Stimulated activated CD8-positive, alpha-beta memory T cell treated with anti-CD3 and anti-CD28 coated beads, Interleukin-4, amount 100 ng/mL, for 4 hours (primary cell): ENCODE measurements at places on chromosomes 5 and 9.

- DNase-seq = no peak
Observed at GRCh38 chr5:1720396-1721110, 79.1 kb downstream of the MRPL36 start.

DNA sequence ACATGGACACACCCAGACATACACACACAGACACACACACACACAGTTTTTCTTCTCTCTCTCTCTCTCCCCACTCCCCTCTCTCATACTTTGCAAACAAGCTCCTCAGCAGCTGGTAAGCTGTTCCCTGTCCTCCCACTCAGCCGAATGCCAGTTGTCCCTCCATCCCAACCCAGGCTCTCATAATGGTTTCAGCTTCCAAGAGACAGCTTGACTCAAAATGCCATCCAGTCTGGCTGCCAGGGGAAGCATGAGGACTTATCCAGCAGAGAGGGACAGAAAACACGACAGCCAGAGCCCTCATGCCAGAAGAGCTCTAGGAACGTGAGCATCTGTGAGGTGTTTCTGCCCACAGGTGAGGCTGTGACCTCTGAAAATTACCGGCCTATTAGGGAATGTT lies 112.6 kb upstream of the SPDL1 start:
- DNase-seq = no peak

GRCh38 chr9:70586476-70586875 lies 172.0 kb upstream of the KLF9 start:
- no peak for DNase-seq

DNA sequence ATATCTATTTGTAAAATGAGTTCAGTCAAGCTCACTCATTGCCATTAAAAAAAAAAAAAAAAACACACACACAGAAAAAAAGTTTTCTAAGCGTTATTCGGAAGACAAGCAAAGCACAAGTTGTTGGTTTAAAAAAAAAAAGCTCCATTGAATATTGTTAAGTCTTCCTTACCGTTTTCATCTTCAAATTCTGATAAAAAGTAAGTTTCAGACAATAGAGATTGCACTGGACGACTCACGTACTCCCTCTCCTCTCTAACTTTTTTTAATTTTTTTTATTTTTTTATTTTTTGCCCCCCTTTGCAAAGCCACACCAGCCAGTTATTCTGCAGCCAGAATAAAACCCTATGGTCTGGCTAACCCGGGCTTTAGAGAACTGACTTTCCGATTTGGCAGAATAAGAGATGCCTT lies 544 bp downstream of the ADAMTS6 start:
- DNase-seq = no peak

GRCh38 chr5:165328846-165329245 lies 1823.4 kb downstream of the MAT2B start:
- no peak for DNase-seq

DNA sequence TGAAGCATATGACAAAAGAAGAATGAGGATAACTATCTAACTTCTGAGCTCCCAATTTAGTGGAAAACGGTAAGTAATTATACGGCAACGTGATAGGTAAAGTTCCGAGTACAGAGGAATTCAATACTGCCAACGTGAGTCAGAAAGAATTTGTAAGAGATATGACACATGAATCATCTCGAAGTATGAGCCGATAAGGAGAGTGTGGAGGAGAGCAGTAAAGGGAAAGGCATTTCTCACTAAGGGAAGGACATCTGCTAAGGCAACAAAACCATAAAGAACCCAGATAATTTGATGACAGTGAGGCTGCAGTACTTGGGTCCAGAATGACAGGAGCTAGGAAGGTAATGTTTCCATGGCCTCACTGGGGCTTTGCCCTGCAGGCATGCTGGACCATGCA lies 11.0 kb downstream of the MPDZ start:
- no peak for DNase-seq

- no peak for DNase-seq
Observed at GRCh38 chr9:38011991-38012390, 57.0 kb downstream of the SHB start.

DNA sequence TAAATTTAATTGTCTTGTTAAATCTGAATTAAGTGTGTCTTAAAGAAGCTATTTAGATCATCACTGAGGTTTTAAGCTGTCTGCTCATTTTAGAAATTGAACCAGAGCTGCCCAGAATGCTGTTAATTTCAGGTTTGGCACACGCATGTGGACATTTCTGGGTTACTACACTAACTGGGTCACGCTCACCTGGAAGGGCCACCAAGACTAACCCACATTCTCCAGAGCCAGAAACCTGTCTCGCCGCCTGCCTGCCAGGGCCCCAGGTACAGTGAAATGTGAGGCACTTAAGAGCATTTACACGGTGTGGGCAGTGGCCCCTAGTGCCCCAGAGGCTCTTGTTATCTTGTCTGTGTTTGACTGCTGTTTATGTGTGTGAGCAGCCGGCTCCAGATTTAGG lies 46.6 kb downstream of the ATP10B start:
- no peak for DNase-seq

GRCh38 chr5:160289721-160290120 lies 22.6 kb downstream of the CCNJL start:
- DNase-seq = no peak

- peak; percentile 63 for DNase-seq
Observed at GRCh38 chr9:131739959-131740648, at the start of gene RAPGEF1. Gene RAPGEF1 (minus strand): TSS chr9:131740076. CDS start chr9:131739830, 246 bp downstream.

DNA sequence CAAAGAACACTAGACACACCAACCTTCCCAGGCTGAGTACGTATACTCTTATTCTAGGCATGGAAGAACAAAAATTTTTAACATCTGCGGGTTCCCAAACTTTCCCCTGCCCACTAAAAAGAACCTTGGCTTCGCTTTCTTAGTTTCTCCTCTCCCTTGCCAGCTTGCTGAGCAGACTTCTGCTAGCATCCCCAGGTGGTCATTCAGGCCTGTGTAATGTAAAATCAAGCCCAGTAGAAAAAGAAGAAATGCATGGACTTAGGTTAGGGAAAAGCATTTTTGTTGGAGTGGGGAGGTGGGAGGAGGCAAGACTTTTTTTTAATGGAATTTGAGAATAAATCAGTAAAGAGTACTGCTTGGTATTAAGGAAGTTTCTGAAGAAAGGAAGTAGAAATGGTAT lies 331.0 kb upstream of the TLE4 start:
- DNase-seq = no peak

GRCh38 chr9:135242406-135242805 lies 154.9 kb downstream of the OLFM1 start:
- no peak for DNase-seq

- no peak for DNase-seq
Observed at GRCh38 chr5:7394889-7395431, 978 bp upstream of the ADCY2 start.

DNA sequence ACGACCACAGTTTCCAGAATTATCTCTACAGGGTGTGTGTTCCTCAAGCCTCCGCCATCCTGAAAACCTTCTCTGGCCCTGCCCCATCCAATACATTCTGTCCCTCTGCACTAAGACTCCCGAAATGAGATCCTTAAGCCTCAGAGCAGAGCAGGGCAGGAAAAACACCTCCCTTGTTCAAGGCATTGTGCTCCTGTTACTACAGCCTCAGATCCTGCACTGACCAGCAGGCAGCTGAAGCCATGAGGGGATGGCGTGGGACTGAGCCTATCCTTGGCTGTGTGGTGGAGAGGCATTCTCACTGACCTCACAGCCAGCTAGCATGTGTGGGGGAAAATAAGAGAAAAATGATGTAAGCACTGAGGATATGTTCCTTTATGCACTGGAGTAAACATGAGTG lies 106.7 kb upstream of the PHYKPL start:
- no peak for DNase-seq

DNA sequence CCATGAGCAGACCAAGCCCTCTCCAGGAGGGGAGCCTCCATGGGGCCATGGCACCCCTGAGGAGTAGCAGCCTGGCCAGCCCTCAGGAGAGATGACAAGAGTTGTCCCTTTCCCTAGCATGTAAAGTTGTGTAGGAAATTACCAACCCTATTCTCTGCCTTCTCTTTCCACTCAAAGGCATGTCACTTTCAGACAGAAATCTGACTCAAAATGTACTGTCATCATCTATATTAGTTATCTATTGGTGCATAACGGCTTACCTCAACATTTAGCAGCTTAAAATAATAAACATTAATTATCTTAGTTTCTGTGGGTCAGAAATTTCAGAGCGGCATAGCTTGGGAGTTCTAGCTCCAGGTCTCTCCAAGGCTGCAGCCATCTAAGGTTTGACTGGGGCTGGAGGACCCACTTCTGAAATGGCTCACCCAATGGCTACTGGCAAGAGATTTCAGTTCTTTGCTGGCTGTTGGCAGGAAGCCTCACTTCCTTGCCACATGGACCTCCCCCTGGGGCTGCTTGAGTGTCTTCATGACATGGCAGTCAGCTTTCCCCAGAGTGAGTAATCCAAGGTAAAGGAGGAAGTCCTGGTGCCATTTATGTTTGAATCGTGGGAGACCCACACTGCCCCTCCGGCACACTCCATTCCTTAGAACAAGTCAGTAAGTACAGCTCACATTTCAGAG lies 632.3 kb downstream of the CCDC171 start:
- DNase-seq = no peak

DNA sequence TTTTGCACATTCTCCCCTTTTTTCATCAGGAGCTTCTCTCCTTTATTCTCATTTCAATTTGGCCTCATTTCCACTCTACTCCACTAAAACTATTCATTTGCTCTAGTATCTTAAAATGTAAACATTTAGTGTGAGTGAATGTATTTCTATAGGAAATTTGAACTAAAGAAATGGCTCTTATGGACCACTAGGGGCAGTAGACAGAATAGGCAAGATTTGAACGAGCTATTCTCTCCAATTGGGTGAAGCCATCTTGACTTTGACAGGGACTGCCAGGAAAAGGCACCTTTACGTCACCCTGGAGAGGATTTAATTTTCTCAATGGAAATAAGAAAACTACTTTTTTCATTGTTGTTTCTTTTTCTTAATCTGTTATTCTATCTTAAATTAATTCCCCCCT lies 666.3 kb downstream of the DNAH5 start:
- DNase-seq = no peak

GRCh38 chr9:32487981-32488380 lies 38.0 kb downstream of the RIGI start:
- no peak for DNase-seq

- DNase-seq = no peak
Observed at GRCh38 chr9:117745598-117745997, 41.4 kb downstream of the TLR4 start.

GRCh38 chr5:4294878-4295277 lies 699.2 kb downstream of the IRX1 start:
- DNase-seq = no peak

DNA sequence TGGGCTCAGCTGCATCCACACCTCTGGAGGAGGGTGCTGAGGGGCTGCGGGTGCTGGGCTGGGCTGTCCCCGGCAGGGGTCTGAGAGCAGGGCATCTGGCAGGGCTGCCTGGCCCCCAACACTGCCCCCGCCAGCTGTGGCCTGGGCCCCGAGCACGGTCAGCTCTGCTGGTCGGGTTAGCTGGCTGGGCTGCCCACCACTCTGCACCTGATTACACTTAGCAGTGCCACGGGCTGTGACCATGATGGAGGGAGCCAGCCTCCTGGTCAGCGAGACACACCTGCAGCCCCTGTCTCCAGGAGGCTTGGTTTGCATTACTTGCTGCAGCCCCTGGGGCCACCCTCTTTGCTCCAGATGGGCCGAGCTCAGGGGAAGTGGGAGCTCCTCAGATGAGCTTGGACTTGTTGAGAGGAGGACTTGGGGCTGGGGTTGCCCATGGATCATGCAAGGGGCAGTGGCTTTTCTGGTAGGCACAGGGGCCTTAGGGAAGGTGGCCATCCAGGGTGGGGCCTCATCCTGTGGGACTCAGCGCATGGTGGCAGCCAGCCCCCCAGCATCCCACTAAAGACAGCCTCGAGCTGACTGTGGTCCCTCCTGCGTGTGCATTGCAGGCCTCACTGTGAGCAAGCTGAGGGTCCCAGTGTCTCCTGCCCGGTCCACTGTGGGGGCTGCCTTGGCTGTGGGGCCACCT lies 132.0 kb upstream of the FAM120A start:
- DNase-seq = no peak

DNA sequence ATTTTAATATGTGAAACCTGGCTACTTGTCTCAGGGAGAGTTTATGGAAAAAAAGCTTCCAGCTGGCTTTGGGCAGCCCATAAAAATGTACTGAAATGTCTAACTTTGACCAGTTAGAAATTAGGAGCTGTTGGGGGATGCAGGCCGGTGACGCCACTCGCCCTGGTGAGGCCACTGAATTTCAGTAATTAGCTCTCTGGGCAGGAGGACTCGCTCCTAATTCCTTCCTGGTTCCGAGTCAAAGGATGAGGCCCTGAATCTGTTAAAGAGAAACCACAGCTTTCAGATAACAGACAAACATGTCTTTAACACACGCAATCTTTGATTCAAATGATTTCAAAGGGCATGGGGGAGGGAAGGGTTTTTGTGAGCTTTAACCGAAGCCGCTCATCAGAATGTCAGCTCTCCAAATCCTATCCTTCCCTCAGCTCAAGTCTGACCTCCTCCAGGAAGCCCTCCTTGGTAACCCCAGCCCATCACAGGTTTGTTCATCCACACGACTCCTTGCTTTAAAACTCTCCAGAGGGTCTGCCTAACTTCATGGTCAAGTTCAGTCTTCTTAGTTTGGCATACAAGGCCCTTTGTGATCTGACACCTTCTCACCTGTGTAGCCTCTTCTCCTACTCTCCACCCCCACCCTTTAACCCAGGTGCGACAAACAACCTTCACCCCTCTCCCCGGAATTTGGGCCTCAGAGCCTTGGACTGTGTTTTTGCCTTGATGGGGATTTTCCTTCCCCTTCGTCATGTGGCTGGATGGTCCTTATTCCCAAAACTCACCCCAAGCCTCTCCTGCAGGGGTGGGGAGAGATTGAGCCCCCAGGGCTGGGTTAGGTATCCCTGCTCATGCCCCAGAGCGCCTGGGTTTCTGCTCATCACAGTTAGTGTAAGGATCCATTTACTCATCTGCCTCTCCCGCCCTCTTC lies 13.6 kb upstream of the PHF19 start:
- no peak for DNase-seq

GRCh38 chr5:89388872-89389271 lies 505.9 kb upstream of the MEF2C start:
- no peak for DNase-seq

GRCh38 chr9:124795881-124796431 lies 19.0 kb downstream of the OLFML2A start:
- no peak for DNase-seq

DNA sequence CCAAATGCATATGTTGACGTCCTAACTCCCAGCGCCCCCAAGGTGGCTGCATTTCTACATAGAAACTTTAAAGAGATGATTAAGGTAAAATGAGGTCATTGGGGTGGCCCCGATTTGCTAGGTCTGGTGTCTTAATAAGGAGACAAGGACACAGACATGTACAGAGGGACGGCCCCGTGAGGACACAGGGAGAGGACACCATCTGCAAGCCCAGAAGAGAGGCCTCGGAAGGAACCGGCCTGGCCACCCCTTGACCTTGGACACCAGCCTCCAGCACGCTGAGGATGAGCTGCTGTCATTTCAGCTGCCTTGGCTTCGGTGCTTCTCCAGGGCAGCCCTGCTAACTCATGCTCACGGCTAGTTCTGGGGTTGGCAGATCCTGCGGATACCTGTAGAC lies 73.2 kb downstream of the MRPL36 start:
- DNase-seq = no peak

- DNase-seq = no peak
Observed at GRCh38 chr5:125685771-125686170, 737.4 kb upstream of the GRAMD2B start.
